ENCODE measurements at places on chromosomes 3 and 15.

DNA sequence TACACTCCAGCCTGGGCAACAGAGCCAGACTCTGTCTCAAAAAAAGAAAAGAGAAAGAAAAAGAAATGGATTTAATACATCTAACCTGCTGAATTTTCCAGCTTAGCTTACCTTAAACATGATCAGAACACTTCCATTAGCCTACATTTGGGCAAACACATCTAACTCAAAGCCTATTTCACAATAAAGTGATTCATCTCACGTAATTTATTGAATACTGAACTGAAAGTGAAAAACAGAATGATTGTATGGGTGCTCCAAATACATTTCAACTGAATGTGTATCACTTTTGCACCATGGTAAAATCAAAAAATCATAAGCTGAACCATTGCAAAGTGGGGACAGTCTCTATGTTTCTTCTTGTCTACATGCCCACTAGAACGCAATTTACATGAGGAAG lies 9.0 kb downstream of the PIK3R4 start:
- H3K27ac ChIP-seq, result no peak overlapping the region
- no peaks in the 10 kb centered on the region for H3K27me3 ChIP-seq
- DNase-seq, result no peak
- peaks cover 27% of the 10 kb centered on the region for H3K4me1 ChIP-seq
- no peak overlapping the region for H3K4me3 ChIP-seq

DNA sequence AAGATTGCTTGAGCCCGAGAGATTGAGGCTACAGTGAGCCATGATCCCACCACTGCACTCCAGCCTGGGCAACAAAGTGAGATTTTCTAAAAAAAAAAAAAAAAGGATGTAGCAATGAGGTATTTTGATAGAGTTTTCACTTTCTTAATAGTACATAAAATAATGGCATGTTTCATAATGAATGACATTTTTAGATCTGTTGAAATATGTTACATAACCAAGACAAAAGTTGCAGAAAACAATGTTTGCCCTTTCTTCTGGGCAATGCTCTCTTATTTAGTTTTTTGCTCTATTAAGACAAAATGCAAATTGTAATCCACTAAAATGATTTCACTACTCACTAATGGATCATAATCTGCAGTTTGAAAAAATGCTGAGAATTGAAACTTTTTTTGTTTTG lies 4.4 kb upstream of the MAPK6 start:
- no peak overlapping the region for H3K4me3 ChIP-seq
- H3K27me3 ChIP-seq, result no peaks in the 10 kb centered on the region
- no peaks in the 10 kb centered on the region for H3K36me3 ChIP-seq
- peaks cover 5% of the 10 kb centered on the region for H3K4me1 ChIP-seq
- no peak overlapping the region for H3K27ac ChIP-seq
- DNase-seq, result no peak

- H3K27ac ChIP-seq, result no peak overlapping the region
- H3K27me3 ChIP-seq, result no peaks in the 10 kb centered on the region
- no peak for DNase-seq
- H3K4me3 ChIP-seq, result no peak overlapping the region
- H3K36me3 ChIP-seq, result no peaks in the 10 kb centered on the region
These were observed 307.4 kb downstream of the THSD4 start for GRCh38 chr15:71422530-71423259.

DNA sequence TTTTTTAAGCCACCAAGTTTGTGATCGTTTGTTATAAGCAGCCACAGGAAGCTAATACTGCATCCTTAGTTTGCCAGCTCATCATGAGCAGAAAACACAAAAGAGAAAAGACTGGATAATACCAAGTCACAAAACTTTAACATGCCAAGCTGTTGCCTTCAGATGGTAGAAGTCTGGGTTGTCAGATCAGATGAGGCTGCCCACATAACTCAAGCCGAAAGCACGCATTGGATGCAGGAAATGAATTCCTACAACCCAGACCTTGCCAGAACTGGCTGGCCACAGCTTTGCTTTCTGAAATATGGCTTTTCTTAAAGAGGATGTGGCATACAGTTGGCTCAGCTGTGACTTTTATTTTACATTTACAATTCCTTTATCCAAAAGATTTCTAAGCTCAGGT lies 118.3 kb upstream of the NEO1 start:
- H3K27ac ChIP-seq, result no peak overlapping the region
- no peaks in the 10 kb centered on the region for H3K27me3 ChIP-seq
- no peaks in the 10 kb centered on the region for H3K36me3 ChIP-seq
- H3K4me1 ChIP-seq, result no peaks in the 10 kb centered on the region

DNA sequence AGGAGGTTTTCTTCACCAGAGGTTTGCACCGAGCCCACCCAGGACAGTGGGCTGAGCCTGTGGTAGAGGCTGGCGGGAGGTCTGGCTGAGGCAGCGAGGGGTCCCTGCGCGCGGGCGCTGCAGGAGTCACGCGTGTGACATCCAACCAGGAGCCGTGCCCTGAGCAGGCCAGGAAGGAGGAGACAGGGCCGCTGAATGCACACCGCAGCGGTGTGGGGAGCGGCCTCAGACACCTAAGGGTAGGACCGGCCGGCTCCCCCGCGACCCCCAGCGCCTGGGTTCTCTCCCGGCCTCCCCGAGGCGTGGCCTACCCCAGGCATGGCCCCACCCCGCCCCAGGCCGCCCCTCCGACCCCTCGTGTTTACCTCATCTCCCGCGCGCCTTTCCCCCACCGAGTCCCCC lies 412 bp downstream of the SLC41A3 start:
- H3K4me3 ChIP-seq, result peak overlapping the region; percentile 79
- DNase-seq, result peak; percentile 45
- H3K4me1 ChIP-seq, result peaks cover 16% of the 10 kb centered on the region
- peak overlapping the region; percentile 87 for H3K27ac ChIP-seq
- no peaks in the 10 kb centered on the region for H3K36me3 ChIP-seq

GRCh38 chr15:77548589-77549557 lies 83.8 kb downstream of the LINGO1 start:
- H3K27ac ChIP-seq, result no peak overlapping the region
- H3K4me3 ChIP-seq, result no peak overlapping the region
- H3K4me1 ChIP-seq, result peaks cover 5% of the 10 kb centered on the region
- no peak for DNase-seq
- no peaks in the 10 kb centered on the region for H3K36me3 ChIP-seq
- no peaks in the 10 kb centered on the region for H3K27me3 ChIP-seq

DNA sequence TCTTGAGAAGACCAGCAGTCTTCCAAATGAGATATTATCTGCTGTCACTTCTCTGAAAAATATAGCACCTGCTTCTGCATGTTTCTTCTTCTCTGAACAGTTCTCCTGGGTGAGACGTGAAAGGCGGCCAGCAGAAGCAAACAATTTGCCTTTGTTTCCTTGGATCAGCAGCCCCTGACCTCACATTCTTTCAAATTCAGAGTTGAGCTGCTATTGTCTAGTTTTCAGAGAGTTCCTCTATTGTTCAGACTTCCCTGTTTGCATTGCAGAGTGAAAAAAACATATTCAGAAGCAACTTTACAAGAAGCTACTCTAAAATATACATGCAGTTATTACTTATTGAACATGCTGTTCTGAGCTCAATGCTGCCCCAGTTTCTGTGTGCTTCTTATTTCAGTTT lies 653.6 kb downstream of the NAALADL2 start:
- no peak overlapping the region for H3K4me3 ChIP-seq
- no peak for DNase-seq
- H3K4me1 ChIP-seq, result no peaks in the 10 kb centered on the region
- no peaks in the 10 kb centered on the region for H3K36me3 ChIP-seq
- H3K27me3 ChIP-seq, result no peaks in the 10 kb centered on the region
- H3K27ac ChIP-seq, result no peak overlapping the region

DNA sequence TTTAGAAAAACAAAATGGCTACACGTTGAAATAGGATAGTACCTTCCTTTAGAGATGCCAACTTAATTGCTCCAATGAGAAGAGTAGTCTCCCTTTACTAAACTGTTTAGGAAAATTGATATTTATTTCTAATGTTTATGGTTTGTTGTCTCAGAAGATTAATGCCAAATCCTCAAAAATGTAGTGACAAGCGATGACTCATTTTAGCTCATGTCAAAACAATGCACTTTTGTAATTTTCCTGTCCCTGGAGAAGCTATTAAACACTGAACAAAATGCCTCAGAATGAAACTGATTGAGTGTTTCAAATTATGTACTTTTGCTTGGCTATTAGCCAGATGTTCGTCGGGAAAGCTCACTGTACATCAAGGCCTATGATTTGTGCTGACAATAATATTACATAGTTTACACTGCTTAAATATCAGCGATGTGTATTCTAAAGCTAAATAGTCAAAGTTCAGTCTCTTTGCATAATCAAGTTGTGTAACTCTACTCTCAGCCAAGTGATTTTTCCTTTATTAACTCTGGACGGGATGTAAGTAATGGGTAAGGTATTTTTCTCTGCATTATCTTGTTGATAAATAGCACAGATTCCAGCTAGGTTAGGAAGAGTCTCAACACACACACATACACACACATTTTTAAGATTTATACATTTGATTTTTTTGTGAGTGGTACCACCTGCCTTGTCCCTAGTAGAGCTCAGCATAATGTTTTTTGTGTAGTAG lies 83.7 kb downstream of the CMSS1 start:
- DNase-seq, result no peak
- H3K27ac ChIP-seq, result no peak overlapping the region
- H3K4me1 ChIP-seq, result peaks cover 12% of the 10 kb centered on the region
- H3K4me3 ChIP-seq, result no peak overlapping the region
- H3K36me3 ChIP-seq, result no peaks in the 10 kb centered on the region
- H3K27me3 ChIP-seq, result no peaks in the 10 kb centered on the region

DNA sequence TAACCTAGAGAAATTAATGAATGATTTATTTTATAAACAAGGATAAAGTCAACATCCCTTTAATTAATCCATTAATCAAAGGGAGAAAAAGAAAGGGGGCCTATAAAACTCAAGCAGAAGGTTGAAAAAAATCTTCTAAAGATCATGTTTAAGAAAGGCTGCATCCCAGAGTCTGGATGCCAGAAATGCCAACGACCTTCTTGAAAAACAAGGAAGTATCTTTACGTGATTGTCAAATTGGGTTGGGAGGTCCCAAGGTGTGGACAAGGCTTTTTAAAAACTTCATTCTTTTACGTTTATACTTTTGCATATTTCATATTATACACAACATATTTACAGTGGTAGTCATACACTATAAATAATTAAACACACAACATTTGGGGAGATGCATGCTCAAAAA lies 1.6 kb downstream of the GOLGB1 start:
- H3K4me1 ChIP-seq, result peaks cover 27% of the 10 kb centered on the region
- H3K4me3 ChIP-seq, result no peak overlapping the region
- no peaks in the 10 kb centered on the region for H3K27me3 ChIP-seq

DNA sequence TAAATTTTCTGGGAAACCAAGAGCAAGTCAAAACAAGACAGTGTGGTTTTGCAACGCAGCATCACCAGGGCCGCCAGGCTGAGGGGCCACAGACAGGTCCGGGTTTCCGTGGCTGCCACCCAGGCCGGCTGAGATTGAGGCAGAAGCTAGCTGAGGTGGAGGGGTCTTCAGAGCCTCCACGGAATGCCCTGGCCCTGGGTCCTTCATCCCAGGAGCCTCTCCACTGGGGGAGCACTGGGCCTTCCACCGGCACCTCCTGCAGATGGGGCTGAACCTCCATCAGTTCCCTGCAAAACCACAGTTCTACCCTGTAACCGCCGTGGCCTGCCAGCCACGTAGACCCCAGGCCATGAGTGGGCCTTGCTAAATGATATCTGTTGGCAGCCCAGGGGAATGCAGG lies 152.7 kb downstream of the CHSY1 start:
- no peak overlapping the region for H3K27ac ChIP-seq
- no peak for DNase-seq
- no peaks in the 10 kb centered on the region for H3K36me3 ChIP-seq
- no peaks in the 10 kb centered on the region for H3K27me3 ChIP-seq
- no peaks in the 10 kb centered on the region for H3K4me1 ChIP-seq

DNA sequence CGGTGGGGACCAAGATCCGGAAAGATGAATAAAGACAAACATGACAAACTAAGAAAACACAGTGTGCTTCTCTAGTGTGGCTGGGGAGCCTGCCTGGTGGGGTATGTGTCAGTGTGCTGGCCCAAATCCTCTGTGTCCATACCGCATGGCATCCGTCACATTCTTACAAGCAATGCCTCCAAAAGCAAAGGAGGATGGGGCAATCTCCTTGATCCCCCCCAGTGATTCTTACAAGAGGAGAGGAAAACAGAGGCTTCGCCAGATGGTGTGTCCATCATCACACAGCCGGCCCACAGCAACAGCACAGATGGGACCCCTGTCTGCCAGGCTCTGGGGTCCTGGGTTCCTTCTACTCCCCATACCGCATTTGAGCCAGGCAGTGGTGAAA lies 558 bp upstream of the IL17RC start:
- no peaks in the 10 kb centered on the region for H3K36me3 ChIP-seq
- peaks cover 49% of the 10 kb centered on the region for H3K4me1 ChIP-seq
- no peaks in the 10 kb centered on the region for H3K27me3 ChIP-seq
- peak overlapping the region; percentile 89 for H3K27ac ChIP-seq

DNA sequence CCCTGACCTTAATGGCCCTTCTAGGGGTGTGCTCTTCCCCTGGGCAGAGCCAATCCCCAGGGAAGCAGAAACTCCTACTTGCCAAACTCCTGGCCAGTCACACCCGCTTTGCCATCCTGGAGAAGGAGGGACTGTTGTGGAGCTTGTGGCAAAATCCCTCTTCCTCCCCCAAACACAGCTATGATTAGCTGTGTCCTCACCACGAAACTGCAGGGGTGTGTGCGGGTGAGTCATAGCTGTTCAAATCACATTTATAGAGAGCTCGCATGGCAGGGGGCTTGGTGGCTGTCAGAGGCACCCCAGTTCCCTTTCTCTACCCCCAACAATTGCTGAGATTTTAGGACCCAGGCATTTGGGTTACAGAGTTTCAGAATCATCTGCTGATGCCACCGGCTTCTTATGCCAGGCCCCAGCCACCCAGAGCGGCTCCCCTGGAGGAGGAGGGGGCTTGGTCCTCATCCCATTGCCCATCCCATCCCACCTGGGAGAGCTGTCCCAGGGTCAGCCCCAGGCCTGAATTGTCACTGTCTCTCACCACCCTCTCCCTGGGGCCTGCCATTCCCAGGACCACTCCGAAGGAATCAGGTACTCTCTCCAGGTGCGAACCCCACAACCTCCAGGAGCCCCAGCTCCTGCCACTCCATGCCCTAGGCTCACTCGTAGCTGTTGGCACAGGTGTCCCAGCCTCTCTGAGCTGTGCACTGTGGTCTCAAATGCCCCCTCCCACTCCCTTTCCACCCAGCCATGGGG lies 28.8 kb upstream of the MAGEF1 start:
- peaks cover 2% of the 10 kb centered on the region for H3K4me1 ChIP-seq
- no peaks in the 10 kb centered on the region for H3K36me3 ChIP-seq
- DNase-seq, result no peak
- no peaks in the 10 kb centered on the region for H3K27me3 ChIP-seq

GRCh38 chr3:124882816-124883747 lies 4.1 kb downstream of the ITGB5 start:
- H3K36me3 ChIP-seq, result no peaks in the 10 kb centered on the region
- peaks cover 21% of the 10 kb centered on the region for H3K4me1 ChIP-seq
- H3K4me3 ChIP-seq, result no peak overlapping the region
- no peak overlapping the region for H3K27ac ChIP-seq
- no peaks in the 10 kb centered on the region for H3K27me3 ChIP-seq

DNA sequence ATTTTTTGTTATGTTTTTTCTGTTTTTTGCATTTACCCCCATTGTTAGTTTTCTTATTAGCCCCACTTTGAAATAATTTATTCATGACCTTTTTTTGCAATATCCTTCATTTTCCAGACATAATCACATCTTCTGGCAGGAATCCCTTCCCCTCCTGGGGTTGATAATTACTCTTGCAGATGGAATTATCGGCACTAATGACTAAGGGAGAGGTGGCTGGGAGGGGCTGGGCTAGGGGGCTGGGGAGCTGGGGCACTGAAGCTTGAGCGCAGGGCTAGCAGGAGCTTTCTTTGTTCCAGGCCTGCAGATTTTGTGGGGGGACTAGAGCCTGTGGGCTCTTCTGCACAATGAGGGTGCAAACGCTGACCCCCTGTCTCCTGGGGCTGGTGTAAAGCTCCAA lies 77.8 kb downstream of the RAB11A start:
- H3K4me1 ChIP-seq, result no peaks in the 10 kb centered on the region
- no peaks in the 10 kb centered on the region for H3K36me3 ChIP-seq
- no peak overlapping the region for H3K27ac ChIP-seq
- no peak overlapping the region for H3K4me3 ChIP-seq

GRCh38 chr15:75061272-75061671 lies 37.9 kb downstream of the PPCDC start:
- H3K4me3 ChIP-seq, result no peak overlapping the region
- peaks cover 15% of the 10 kb centered on the region for H3K4me1 ChIP-seq
